NCI-H2081 (cell line): ENCODE measurements at places on chromosomes 16 and 17.

DNA sequence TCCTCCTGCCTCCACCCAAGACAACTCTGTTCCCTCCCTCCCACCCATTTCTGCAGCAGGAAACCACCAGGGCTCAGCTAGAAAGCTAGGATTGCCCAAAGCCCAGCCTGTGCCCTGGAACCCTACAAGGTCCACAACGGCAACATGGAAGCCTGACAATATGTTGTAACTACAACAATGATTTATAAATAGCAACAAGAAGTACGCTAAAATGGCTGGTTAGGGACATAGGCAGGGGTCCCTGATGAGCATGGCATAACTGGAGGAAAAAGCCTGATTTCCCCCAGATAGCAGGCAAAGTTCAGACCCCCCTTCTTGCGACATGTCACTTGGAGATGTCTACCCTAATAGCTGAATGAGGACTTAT, 6.6 kb downstream of the ST3GAL2 start:
- DNase-seq, result no peak

GRCh38 chr16:79843631-79844043, 243.1 kb upstream of the MAF start:
- DNase-seq, result no peak

- DNase-seq, result no peak
Measured at GRCh38 chr16:69793526-69793925, 31.4 kb downstream of the WWP2 start.

GRCh38 chr16:27232901-27233625, 29.7 kb downstream of the KDM8 start:
- DNase-seq, result no peak

GRCh38 chr16:64872101-64872500, 249.8 kb downstream of the CDH11 start:
- no peak for DNase-seq

GRCh38 chr16:66849549-66849948, 5.3 kb downstream of the CA7 start:
- DNase-seq, result no peak

- no peak for DNase-seq
Measured at GRCh38 chr17:80460429-80460834, 16.0 kb downstream of the NPTX1 start.

DNA sequence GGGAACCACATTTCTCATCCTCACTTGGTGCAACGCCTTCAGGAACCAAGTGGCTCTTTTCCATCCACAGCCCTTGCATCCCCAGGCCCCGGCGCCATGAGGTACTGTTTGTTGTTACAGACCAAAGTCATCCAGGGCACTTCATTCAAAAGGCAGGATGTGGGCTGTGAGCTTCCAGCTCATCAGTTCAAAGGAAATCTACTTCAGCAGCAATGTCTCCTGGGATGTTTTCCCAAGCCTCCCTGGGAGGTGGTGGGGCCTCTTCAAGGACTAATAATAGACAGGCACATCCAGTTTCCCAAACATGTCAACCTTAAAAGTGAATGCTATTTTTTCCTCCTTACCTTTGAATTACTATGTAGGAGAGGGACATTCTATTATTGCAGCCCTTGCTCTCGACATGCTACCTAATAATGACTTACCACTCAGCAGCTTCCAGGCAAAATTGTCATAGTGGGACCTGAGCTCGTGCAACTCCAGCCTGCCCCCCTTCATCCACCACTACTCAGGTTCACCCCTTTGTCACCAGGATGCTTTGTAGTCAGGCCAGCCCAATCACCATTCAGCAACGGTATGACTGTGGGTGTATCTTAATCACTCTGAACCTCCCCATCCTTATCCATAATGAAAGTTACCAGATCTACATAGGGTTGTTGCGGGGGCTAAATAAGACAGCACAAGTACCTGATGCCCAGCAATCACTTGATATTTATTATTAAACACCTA, 1.7 kb upstream of the PRKCB start:
- DNase-seq, result no peak

DNA sequence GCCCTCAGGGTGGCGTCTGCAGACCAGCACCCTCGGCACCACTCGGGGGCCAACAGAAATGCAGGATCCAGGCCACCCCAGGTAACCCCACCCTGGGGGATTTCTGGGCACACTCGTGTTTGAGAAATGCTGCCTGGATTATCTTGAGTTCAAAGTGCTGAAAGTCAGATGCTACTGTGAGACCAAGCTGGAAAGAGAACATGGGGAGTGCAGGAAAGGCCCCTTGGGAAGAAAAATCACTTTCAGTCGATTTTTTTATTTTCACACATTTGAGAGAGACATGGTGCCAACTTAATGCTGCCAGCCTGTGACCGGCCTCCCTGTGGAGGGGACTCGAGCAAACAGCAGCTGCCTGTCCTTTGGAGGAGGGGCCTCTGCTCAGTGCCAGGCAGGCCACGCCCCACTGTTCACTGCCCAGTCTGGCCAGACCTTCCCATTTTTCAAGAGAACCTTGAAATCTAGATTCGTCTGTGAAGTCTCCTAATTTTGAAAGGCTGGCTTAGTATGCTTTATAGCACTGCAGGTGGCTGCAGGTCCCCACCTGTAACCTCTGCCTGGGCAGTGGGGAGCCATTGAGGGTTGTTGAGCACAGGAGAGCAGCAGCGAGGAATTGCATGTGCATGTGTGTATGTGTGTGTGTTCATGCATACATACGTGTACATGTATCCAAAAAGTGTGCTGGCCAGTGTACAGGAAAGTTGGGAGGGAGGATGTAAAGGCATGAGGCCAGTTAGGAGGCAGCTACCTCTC, 70.7 kb upstream of the PLCG2 start:
- DNase-seq, result no peak
